Activated CD4-positive, alpha-beta T cell treated with anti-CD3 and anti-CD28 coated beads, Interleukin-2, Interleukin-4, amounts not matched to agents 100 ng/mL and 50 ng/mL, durations not matched to agents 16 hours and 8 hours (primary cell): ENCODE measurements at places on chromosomes 5 and 9.

- DNase-seq, result no peak
Observed at GRCh38 chr5:17154211-17154996, 63.0 kb upstream of the BASP1 start.

- DNase-seq, result no peak
Observed at GRCh38 chr9:129633848-129634247, 7.9 kb downstream of the NTMT1 start.

- DNase-seq, result no peak
Observed at GRCh38 chr5:90898326-90899013, 339.9 kb downstream of the ADGRV1 start.

DNA sequence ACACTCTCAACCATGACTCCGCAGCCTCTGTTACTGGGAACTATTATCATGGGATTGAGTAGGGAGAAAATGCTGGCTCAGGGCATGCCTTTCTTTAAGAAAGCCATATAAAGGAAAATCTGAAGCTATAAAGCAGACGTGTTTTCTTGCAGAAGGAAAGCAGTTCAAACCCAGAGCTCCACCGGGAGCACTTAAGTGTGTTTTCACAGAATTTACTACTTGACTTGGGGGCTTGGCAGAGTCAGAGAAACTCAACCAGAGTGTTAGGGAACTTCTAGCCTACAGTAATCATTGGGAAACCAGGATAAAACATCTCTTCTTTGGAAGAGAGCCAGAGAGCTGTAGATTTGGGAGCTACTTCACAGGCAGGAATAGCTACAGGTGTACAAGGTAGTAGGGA, 283.4 kb upstream of the ADRA1B start:
- DNase-seq, result no peak

DNA sequence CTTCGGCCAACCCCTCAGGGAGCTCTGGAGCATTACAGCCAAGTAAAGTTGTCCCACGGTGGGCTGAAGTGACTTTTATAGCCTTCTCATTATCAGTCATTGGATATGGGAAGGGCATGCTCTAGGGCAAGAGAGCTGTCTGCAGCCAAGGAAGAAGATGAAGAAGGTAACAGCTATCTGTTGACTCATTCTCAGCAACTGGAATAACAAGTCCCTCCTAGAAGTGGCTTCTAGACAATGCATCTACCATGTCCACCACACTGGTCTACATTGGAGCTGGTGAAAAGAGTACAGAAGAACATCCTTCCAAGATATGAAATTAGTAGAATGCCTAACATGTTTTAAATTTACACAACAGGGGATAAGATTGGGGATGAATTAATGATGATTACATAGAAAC, 524.2 kb downstream of the ACTL7B start:
- no peak for DNase-seq

DNA sequence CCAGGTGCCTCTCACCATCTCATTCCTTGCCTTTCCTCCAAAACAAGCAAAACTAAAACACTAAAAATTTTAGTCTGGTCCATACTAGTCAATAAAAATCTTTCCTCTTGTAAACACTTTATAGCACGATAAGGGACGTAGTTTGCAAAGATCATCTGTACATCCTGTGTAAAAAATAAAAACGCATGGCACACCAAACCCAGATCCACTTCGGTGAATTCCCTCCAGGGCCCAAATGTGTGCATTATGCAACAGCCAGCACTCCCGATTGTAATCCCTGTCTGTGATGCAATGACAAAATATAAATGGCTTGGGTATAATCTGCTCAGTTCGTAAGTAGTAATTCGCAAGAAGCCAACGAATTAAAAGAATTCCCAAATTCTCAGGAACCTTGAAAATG, 1.4 kb downstream of the FAM169A start:
- DNase-seq, result no peak

DNA sequence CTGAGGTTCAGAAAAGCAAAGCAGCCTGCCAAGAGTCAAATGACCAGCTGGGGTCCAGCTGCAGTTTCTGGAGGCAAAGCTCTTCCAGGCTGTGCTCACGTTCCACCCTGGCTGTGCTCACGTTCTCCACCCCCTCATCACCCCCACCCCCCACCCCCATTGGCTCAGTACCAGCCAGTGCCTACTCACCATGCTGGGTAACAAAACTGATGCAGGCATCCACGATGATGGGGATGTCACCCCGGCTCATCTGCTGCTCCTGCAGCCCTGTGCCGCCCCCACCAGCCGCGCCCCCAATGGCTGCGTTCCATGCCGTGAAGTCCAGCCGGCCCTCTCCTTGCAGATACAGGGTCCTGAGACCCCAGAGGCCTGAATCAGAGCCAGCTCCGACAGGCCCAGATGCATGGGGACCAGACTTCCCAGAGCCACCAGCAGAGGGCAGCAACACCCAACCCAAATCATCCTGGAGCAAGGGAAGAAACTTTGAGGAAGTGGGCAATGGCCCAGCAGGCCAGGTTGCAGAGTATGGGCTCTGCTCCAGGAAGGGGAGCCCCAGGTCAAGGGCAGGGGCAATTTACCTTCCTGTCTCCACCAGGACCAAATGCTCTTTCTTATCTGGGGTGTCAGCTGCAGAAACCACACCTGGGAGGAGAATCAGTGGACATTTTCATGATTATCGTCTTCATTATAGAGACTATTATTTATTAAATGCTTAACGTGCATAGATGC, 13.7 kb upstream of the FCHSD1 start:
- DNase-seq, result peak; percentile 73

DNA sequence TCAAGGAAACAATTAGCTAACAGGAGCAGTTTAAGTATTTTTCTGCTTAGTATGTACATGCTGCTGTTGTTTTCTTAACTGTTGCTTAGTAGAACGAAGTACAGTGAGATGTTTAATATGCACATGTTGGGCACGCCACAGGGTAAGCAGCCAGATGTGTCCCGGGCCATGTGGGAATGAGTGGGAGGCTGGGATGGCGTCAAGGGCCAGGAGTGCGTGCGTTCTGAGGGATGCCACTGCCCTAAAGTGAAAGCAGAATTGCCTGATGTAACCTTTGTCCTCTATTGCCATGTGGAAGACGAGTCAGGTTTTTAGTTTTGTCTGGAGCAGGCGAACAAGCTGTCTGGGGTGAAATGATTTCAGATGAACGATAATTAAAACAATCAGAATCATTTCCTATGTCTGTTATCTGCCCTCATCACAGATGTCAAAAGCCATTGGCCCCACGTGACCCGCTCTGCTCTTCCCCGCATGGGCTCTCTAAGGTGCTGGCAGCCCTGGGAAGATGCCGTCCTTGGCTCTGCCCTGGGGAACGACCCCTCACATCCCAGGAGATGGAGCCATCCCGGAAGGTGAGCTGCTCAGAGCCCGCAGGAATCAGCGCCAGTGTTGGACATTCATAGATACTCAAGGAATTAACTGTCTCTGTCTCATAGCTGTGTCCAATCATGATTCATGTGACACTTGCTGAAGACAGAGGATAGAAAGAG, 356.6 kb upstream of the IRX4 start:
- DNase-seq, result no peak

- DNase-seq, result no peak
Observed at GRCh38 chr9:103681435-103681834, 412.7 kb upstream of the SMC2 start.
